NCI-H1436 treated with DMSO at 0.1 percent for 48 hours (cell line): ENCODE measurements at places on chromosomes 4 and X.

- no peak for DNase-seq
Observed at GRCh38 chr4:158750379-158750778, 18.4 kb upstream of the FNIP2 start.

- DNase-seq, result no peak
Observed at GRCh38 chr4:148964456-148964855, 522.2 kb upstream of the NR3C2 start.

DNA sequence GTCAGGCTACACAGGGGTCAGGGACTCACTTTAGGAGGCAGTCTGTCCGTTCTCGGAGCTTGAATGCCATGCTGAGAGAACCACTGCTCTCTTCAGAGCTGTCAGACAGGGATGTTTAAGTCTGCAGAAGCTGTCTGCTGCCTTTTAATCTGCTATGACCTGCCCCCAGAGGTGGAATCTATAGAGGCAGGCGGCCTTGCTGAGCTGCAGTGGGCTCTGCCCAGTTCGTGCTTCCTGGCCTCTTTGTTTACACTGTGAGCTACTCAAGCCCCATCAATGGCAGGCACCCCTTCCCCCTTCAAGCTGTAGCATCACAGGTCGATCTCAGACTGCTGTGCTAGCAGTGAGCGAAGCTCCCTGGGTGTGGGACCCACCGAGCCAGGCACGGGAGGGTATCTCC is 31.5 kb upstream of the UNC5C start:
- DNase-seq, result no peak

DNA sequence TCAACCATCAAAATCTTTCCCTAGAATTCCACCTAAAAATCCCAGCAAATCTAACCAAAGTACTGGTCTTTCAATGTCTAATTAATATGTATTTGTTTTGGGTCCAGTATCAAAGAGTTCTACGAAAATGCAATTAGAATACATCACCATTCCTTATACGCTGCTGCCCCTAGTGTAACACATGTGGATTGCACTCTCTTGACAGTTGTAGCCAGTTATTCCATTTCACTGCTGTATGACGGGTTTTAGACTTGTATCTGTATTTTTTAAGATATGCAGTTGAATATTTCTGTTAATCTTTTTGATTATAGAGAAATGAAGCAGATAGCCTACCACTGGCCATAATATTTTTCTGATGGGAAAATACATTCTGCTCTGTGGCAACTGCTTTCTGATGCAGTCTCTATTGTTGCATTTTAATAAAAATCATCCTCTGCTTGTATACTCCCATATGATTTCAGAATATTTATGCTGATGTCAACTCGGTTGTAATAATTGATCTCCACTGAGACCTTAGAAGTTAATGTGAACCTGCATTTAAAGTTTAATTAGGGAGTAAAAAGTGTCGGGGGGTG is 17.1 kb upstream of the PAGE2B start:
- DNase-seq, result no peak

GRCh38 chrX:20477836-20478524 is 211.3 kb upstream of the RPS6KA3 start:
- DNase-seq, result peak; percentile 88

- no peak for DNase-seq
Observed at GRCh38 chr4:178917756-178918155, 1475.5 kb upstream of the AGA start.

GRCh38 chr4:122480655-122481487 is 24.3 kb upstream of the IL2 start:
- no peak for DNase-seq

GRCh38 chr4:182828360-182829025 is 88.7 kb downstream of the DCTD start:
- no peak for DNase-seq

- DNase-seq, result no peak
Observed at GRCh38 chrX:133746593-133746992, 238.8 kb downstream of the GPC3 start.

DNA sequence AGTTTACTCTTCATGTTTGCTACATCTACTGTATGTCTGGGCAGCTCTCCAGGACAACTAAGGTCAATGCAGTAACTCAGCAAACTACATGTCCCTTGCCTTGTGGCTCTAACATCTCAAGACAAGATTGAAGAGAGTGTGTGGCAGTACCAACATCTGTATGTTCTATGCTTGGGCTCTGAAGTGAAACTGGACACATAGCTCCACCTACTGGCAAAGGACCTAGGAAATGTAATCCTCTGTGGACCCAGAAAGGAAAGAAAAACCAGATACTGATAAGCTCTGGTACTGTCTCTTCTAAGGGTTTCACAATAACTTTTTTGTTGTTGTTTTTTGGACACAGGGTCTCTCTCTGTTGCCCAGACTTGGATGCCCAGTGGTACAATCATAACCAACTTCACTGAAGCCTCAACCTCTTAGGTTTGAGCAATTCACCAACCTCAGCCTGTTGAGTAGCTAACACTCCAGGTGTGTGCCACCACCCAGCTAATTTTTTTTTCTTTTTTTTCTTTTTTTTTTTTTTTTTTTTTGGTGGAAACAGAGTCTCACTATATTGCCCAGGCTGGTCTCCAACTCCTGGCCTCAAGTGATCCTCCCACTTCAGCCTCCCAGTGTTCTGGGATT is 64.1 kb downstream of the QDPR start:
- DNase-seq, result no peak

GRCh38 chr4:152310257-152310656 is 225.6 kb downstream of the FBXW7 start:
- no peak for DNase-seq

GRCh38 chrX:24799565-24799964 is 105.8 kb downstream of the POLA1 start:
- no peak for DNase-seq

DNA sequence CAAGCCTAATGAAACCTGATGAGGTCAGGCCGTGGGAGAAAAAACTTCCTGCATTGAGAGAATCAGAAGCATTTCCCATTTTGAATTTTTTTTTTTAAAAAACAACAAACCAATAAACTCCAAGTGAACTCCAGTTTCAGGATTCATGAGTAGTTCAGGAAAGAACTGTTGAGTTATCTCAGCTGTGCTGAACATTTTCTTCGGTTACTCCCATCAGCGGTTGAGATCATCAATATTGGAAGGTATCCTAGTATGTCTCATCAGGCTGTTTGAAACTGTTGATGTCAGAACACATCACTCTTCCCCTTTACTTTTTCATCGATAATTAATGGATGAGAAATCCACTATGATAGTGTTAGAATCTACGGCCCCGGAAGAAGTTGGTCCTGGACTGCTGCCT is 82.4 kb upstream of the ADGRG2 start:
- DNase-seq, result no peak

DNA sequence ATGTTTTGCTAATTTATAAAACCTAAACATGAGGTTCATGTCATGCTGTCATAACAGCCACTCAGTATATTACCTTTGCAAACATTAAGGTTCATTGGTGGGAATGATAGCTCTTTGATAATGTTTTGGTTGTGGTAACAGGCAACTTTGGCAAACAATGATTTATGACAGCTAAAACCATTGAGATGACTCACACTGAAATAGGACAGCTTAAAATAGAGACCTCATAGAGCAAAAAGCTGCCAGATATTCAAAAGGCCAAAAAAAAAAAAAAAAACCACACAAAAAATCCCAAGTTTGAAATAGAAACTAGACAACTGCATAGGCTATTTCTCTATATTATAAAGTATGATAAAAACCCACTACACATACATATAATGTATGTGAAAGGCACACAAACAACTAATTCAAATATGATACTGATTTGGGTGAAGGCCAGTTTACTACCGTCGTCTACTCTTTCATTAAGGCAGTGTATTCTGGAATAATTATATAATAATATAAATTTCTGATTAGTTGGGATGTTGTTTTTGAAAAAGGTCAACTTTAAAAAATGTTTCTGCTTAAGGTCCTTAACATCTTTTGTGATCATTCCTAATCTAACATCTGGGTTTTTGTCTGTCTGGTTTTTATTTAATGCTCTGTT is 646.0 kb upstream of the PITX2 start:
- no peak for DNase-seq

- no peak for DNase-seq
Observed at GRCh38 chr4:106395582-106395981, 27.0 kb upstream of the GIMD1 start.

DNA sequence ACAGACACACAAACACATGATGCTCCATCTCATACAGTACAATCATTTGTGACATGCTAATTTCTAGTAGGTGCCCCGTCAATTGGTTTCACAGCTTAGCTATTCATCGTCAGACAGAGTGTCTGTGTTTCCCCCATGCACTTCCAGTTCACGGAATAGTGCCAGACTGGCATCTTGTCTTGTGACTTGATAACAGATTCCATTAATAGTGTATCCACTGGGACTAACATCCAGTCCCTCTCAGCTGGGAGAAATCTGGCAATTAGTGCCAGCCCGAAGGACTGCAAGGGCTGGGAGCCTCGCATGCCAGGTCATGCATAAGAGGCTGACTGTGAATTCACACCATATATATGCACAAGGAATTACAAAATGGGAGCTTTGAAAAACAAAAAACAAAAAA is 20.2 kb upstream of the GATB start:
- no peak for DNase-seq

GRCh38 chrX:149302705-149303104 is 202.4 kb downstream of the IDS start:
- no peak for DNase-seq

GRCh38 chr4:53905276-53905940 is 159.0 kb downstream of the CHIC2 start:
- no peak for DNase-seq

- DNase-seq, result no peak
Observed at GRCh38 chr4:120037411-120037810, 29.2 kb downstream of the MAD2L1 start.

DNA sequence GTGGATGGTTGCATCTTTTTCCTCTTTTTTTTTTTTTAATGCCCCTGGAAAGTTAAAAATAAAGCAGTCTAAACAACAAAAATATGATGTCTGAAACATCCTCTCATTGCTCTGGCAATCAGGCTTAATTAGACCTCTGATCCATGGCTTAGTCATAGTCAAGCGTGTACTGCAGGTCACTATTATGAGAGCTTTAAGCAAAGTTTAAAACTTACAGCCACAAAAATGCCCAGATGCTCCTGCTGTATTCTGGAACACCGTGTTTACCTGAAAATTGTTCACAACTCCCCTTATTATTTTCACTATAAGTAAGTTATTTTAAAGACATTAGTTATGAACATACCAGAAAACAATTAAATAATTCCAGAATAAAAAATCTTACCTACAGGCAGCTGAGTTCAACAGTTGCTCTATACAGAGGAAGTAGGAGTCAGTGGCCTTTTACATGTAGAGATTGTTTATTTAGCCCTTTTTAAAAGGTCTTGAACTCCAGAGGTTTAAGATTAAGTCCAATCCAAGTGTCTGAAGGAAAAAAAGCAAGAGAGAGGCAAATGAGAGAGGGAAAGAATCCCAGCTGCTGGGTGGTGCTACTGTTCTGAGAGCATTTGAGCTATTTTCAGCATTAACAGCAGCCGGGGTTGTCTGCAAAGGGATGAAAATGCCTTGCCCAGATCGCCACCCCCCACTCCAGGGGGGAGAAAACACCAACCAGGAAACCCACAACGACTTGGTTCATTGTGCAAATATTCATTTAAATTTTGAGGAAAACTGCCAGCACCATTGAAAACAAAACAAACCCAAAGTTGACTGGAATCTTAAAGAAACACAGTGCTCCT is 36.9 kb downstream of the SORBS2 start:
- no peak for DNase-seq

DNA sequence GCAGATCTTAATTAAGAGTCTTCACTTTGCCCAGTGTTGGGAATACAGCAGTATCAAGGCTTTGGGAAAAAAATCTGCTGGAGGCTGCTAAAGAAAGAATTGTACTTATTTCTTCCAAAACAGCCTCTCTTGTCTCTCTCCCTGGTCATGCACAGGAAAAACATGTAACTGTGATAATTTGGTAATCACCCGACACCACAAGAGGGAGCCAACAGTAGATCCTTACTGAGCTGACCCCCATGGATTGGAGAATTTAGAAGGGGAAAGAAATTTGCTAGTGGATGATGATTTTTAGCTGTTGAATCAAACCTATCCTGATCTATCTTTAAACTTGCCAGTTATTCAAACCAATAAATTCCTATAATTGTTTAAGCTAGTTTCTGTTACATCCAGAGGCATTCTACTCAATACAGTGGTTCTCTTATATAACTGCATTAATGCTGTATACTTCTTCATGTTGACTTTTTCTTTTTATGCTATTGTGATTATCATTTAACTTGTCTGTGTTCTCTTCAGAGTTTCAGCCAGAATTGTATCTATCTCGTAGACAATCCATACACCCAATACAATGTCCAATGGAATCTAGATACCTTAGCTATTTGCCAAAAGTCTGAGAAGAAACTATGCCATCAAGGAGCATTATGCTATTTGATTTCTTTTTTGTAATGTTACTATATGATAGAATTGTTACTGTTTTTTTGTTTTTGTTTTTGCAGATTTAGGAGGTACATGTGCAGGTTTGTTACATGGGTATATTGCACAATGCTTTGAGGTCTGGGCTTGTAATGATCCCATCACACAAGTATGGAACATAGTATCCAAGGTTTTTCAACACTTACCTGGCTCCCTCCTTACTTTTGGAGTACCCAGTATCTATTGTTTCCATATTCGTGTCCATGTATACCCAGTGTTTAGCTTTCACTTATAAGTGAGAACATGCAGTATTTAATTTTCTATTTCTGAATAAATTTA is 31.3 kb upstream of the ARHGEF38 start:
- DNase-seq, result no peak

DNA sequence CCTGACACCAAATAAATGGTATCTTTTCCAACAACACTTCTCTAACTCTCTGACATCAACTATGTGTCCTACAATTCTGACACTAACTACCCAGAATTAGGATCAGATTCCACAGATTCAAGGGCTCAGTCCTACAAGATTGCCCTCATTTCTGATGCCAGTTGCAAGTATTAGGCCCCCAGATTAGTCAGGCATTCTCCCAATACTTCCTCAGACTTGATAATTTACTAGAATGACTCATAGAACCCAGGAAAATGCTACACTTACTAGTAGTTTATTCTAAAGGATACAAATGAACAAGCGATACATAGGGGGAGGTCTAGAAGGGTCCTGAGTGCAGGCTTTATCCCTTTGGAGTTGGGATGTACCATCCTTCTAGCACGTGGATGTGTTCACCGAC is 8.5 kb downstream of the TIGD2 start:
- no peak for DNase-seq

GRCh38 chrX:72492499-72492898 is 80.1 kb downstream of the HDAC8 start:
- DNase-seq, result no peak

DNA sequence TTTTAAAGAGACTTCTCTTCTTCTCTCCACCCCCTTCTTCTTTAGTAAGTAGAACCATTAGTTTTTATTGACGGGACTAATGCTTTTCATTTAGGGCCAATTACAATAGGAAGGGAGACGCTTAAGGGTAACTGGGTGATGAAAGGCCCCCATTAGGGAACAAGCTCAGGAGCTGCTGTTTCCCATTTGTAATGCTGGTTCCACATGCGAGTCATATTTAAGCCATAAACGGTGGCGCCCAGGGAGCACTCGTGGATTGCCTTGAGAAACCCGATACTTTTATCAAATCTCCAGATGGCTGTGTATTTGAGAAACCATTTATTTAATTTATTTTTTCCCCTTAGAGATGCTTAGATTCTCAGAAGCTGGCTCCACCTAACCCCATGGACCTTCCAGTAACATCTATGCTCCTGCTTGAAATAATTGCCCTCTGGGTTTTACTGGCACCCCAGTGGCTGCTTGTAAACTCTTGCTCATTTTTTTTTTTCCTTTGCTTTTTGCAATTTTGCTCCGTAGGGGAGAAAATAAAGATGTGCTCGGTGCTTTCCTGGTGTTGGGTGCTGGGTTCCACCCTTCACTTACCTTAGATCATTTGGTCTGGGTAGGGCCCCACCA is 124.2 kb upstream of the MSX1 start:
- DNase-seq, result peak; percentile 49

- DNase-seq, result no peak
Observed at GRCh38 chrX:124018023-124018422, 56.5 kb downstream of the STAG2 start.
